ENCODE measurements at places on chromosomes 4 and X. TPM values are rescaled to one million over a fixed set of nuclear protein-coding genes. Genes with fewer than 3 reads are reported as not detected.

DDIT4L gene
- 32.2 TPM for total RNA-seq

UTP14A gene
- 8.5 TPM for total RNA-seq

F8A2 gene
- not detected for total RNA-seq

ZMAT1 gene
- 7.1 TPM for total RNA-seq

TEX11 gene
- total RNA-seq = not detected

MAGEE2 gene
- 0.47 TPM for total RNA-seq
